ELF-1 (cell line): ENCODE measurements at places on chromosomes 2 and 18.
A peak's percentile ranks its signal among the peaks of the same experiment; 100 is the strongest.

GRCh38 chr2:237734905-237735623 is 63.5 kb upstream of the RBM44 start:
- DNase-seq = peak; percentile 39

GRCh38 chr2:149908726-149909683 is 321.4 kb upstream of the MMADHC start:
- DNase-seq = no peak

GRCh38 chr2:69570474-69570873 is 73.1 kb downstream of the AAK1 start:
- no peak for DNase-seq

- peak; percentile 63 for DNase-seq
These were observed 100.5 kb downstream of the TACR1 start for GRCh38 chr2:75098856-75099255.

DNA sequence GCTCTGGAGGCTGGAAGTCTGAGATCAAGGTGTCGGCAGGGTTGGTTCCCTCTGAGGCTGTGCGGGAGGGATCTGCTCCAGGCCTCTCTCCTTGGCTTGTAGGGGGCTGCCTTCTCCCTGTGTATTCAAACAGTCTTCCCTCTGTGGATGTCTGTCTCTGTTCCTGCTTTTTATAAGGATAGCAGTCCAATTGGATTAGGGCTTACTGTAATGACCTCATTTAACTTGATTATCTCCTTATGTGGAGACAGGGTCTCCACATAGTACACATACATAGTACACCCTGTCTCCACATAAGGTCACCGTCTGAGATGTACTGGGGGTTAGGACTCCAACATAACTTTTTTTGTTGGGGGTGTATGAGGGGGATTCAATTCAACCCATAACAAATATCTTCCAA is 30.5 kb downstream of the TCF7L1 start:
- no peak for DNase-seq

GRCh38 chr2:191951376-191951775 is 104.5 kb upstream of the CAVIN2 start:
- DNase-seq = no peak

DNA sequence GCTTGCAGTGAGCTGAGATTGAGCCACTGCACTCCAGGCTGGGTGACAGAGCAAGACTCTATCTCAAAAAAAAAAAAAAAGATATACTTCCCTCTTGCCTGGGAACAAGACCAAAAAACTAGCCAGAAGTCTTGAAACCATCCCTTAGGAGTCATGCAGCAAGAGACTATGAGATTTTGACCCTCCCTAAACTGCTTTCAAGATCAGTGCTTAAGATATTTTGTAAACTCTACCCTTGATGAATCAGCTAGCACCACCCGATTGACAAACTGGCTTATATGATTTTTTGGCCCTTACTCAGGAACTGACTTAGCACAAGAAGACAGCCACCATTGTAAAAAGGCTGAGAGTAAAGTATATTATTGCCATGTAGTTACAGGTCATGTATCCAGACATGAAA is 3.8 kb downstream of the SULT1C3 start:
- DNase-seq = no peak

DNA sequence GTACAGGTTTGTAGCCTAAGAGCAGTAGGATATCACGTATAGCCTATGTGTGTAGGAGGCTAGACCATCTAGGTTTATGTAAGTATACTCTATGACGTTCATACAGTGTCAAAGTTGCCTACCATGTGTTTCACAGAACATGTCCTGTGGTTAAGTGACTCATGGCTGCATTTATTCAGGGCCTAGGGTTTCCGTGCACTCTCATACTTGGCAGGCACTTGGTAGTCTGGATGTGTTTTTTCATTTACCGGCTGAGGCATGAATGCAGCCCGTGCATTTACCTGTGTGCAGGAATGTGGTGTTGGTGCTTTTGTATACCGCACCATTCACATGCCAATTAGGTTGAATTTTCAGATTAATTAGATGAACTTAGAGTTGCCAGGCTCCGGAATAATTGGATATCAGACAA is 43.4 kb downstream of the MYL12B start:
- DNase-seq = no peak

GRCh38 chr2:11680182-11680900 is 10.3 kb upstream of the NTSR2 start:
- DNase-seq = no peak

- DNase-seq = peak; percentile 82
These were observed 28.1 kb upstream of the SATB2 start for GRCh38 chr2:199485732-199486335.

- no peak for DNase-seq
These were observed 292.4 kb downstream of the ZEB2 start for GRCh38 chr2:144227427-144228105.

DNA sequence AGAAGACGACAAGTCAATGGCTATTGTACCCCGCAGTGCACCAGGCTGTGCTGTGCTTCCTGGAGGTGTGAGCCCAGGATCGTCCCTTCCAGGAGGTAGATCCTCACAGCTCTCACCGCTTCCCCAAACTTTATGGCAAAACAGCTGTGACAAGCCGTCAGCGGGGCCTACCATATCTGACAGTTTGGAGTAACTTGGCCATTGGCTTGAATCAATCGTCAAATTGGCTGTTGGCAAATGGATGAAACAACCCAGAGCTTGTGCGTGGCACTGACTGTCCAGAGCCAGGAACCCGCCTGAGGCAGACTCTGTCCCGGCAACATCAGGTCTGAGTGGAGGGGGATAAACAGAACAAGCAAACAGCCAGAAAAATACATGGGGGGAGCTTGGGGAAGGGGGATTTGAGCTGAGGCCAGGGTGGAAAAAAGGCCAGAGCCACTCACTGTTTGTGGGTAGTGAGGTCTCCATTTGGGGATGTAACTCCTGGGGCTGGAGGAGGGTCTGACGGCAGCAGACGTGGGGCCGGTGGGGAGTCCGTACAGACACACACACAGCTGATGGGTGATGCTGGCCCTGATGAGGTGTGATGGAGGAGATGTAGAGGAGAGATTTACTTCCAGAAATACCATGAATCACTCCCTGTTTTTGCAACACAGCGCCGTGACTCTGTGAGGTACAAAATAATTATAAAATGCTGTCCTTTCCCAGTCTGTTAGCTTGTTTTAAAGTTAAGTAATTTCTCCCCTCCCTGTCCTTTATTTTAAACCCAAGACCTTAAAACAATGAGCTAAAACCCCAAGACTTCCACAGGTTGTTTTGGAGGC is 174.8 kb downstream of the TWIST2 start:
- no peak for DNase-seq

GRCh38 chr2:57740891-57741290 is 305.7 kb upstream of the VRK2 start:
- no peak for DNase-seq

DNA sequence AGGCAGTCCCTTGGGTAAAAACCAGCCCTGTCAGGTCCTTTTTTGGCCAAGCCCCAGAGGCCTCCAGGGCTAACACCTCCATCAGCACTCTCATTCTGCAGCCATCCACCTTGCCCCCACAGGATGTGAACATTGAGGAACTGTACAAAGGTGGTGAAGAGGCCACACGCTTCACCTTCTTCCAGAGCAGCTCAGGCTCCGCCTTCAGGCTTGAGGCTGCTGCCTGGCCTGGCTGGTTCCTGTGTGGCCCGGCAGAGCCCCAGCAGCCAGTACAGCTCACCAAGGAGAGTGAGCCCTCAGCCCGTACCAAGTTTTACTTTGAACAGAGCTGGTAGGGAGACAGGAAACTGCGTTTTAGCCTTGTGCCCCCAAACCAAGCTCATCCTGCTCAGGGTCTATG is 7.3 kb downstream of the IL1F10 start:
- DNase-seq = no peak

GRCh38 chr2:98026292-98026691 is 30.5 kb upstream of the TMEM131 start:
- no peak for DNase-seq

DNA sequence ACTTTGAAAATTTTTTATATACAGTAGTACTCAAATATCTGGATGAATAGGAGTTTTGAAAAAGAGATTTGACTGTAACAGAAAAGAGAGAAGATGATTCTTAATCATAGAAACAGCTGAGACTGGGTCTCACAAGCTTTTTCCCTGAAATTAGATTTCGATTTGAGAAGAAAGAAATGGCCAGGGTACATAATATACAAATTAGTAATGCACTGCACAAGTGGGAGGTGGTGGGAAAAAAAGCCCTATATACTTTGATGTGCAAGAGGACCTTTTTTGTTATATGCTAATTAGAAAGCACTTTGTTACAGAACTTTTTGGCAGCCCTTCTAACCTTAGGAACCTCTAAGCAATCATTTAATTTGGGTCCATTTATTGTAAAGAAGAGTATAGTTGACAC is 62.9 kb downstream of the EML4 start:
- DNase-seq = no peak

DNA sequence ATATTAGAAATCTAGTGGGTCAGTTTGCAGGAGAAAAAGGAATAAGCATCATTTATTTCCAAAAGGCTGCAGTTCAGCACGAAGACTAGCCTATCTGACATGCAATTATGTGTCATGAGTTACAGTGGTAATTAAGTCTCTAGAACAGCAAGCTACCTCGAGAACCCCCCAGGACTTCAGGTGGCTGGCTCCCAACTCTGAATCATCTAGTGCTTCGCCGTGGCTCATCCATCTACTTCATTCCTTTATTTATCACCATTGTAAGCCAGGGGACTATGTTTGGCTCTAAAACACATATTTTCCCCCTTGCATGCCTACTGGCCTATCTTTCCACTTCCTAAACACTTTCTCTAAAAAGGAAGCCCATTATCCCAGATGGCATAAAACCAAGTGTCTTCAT is 121.6 kb downstream of the TXNL1 start:
- DNase-seq = no peak

GRCh38 chr2:136131484-136131960 is 13.6 kb upstream of the CXCR4 start:
- DNase-seq = no peak

- DNase-seq = no peak
These were observed 198.6 kb downstream of the FAM210A start for GRCh38 chr18:13527730-13528129.

GRCh38 chr2:148994341-148994740 is 44.2 kb upstream of the LYPD6B start:
- no peak for DNase-seq

DNA sequence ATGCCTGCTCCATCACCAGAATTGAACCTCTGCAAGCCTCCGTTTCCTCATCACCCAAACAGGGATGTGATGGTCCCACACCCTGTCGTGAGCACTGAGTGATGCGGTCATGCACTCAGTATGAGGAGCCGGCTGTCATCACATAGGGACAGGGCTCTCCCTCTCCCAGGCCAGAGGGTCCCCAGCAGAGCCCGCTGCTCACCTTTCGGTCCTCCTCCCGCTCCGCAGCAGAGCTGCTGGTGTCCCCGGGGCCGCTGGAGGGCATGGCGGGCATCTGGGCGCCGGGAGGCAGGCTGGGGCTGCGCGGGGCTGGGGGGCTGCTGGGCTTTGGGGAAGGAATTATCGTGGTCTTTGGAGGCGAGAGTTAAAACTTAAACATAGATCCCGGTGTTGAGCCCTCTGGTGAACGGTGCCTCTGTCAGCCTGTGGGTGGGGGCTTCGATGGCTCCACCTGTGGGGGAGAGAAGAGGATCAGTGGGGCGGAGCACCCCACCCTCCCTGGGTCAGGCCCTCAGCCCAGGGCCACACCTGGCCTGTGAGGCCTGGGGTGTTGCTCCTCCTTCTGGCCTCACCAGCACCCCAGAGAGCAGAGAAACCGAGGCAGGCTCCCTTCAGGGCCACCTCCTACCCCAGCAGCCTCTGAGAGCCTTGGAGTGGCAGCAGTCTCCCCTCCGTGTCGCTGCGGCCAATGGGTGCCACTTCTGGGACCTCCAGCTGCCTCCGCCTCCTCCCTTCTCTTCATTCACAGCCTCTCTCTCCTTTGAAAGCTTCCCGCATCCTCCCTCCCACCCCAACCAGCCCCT is 27.8 kb downstream of the DNMT3A start:
- no peak for DNase-seq

GRCh38 chr2:75142081-75142480 is 57.2 kb downstream of the TACR1 start:
- DNase-seq = no peak

GRCh38 chr2:43086451-43087221 is 139.8 kb downstream of the ZFP36L2 start:
- peak; percentile 85 for DNase-seq

GRCh38 chr2:3611589-3611988 is 16.7 kb downstream of the COLEC11 start:
- no peak for DNase-seq

DNA sequence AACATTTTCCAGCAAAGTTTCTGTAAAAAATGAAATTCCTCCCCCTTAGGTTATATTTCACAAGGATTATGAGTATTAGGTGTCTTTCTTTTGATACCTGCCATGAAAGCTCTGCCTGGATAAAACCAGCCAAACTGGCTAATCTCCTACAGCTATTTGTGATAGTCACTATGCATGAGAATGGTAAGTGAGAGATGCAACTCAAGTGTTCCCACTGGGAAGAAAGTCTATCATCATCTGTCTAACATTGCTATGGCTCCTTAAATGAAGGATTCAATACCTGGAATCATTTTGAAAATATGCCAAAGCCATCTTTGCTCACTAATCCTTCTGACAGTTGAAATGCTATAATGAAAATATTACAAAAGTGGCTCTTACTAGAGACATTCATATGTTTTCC is 339.9 kb upstream of the LRRTM4 start:
- DNase-seq = no peak

DNA sequence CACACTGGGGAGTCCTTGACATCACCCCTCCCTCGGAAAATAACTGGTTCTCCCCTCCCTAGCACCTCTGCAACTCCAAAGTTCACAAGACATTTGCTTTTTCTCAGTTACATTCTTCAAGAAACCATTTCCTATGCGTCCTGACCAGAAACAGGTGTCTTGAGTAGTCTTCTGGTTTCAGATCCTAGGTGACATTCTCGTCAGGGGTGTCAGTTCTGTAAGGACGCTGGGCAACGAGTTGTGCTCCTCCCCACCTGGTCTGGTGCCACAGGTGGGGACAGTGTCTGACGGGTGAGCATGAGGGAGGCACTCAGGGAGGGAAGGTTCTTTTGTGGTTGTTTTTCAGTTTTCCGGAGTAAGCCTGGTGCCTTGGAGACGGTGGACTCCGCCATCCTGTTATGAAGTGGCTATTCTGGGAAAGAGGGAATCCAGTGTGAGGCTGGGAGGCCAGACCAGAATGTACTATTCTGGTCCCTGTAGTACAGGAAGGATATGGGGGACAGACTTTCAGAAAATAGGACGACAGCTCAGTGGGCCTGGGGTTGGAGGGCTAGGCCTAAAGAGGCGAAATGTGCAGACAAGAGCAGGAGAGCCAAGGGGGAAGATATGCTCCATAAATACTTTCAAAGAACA is 50.6 kb downstream of the EPAS1 start:
- no peak for DNase-seq

GRCh38 chr2:170026361-170026760 is 151.6 kb upstream of the MYO3B start:
- no peak for DNase-seq

GRCh38 chr2:67290451-67291290 is 106.5 kb upstream of the ETAA1 start:
- no peak for DNase-seq
